ENCODE measurements at places on chromosomes 1 and 21. TPM values are rescaled to one million over a fixed set of nuclear protein-coding genes. Genes with fewer than 3 reads are reported as not detected.

- DNase-seq = no peak
Measured at GRCh38 chr1:198880818-198881597, 242.2 kb downstream of the PTPRC start.

The HFM1 gene
- total RNA-seq = 0.63 TPM

The BMP8B gene
- total RNA-seq = 0.24 TPM

The KIRREL1 gene
- total RNA-seq = 81.6 TPM

- DNase-seq = no peak
Measured at GRCh38 chr1:16151995-16152384, 3.9 kb downstream of the EPHA2 start.

Data from omental fat pad (tissue), 4 donors.